EH (cell line): ENCODE measurements at places on chromosomes 7 and 10.

- no peak for DNase-seq
Observed at GRCh38 chr10:58568428-58568935, 55.8 kb downstream of the BICC1 start.

GRCh38 chr7:37173670-37174069 is 275.0 kb downstream of the ELMO1 start:
- no peak for DNase-seq

GRCh38 chr7:87359366-87359765 is 13.9 kb downstream of the CROT start:
- peak; percentile 50 for DNase-seq

GRCh38 chr10:119131512-119132240 is 27.8 kb downstream of the DENND10 start:
- DNase-seq: peak; percentile 43

GRCh38 chr7:86199881-86200614 is 443.7 kb upstream of the GRM3 start:
- no peak for DNase-seq

DNA sequence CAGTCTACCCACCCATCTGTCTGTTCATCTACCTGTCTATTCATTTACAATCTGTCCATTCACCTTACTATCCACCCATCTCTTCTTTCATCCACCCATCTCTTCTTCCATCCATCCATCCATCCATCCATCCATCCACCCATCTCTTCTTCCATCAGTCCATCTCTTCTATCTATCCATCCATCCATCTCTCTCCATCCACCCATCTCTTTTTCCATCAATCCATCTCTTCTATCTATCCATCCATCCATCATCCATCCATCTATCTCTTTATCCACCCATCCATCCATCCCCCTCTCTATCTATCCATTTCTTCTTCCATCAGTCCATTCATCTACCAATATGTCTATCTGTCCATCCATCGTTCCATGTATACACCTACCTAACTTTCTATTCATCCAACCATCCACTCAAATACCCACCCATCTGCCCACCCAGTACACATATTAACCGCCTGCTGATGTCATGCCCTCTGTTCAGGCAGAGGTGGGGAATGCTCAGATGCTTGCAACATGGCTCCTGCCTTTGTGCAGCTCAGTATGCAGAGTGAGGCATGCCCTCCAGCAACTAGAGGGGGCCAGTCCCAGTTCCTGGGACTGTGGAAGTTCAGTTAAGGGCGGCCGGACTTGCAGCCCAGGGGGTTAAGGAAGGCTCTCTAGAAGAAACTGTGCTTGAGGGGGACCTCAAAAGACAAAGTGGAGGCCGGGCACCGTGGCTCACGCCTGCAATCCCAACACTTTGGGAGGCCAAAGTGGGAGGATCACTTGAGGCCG is 11.3 kb upstream of the MLXIPL start:
- no peak for DNase-seq

- no peak for DNase-seq
Observed at GRCh38 chr10:103551619-103552602, 58.4 kb downstream of the NEURL1 start.

GRCh38 chr10:51700228-51700817 is 928 bp upstream of the CSTF2T start:
- no peak for DNase-seq

GRCh38 chr7:71854546-71855397 is 557.4 kb downstream of the CALN1 start:
- no peak for DNase-seq

DNA sequence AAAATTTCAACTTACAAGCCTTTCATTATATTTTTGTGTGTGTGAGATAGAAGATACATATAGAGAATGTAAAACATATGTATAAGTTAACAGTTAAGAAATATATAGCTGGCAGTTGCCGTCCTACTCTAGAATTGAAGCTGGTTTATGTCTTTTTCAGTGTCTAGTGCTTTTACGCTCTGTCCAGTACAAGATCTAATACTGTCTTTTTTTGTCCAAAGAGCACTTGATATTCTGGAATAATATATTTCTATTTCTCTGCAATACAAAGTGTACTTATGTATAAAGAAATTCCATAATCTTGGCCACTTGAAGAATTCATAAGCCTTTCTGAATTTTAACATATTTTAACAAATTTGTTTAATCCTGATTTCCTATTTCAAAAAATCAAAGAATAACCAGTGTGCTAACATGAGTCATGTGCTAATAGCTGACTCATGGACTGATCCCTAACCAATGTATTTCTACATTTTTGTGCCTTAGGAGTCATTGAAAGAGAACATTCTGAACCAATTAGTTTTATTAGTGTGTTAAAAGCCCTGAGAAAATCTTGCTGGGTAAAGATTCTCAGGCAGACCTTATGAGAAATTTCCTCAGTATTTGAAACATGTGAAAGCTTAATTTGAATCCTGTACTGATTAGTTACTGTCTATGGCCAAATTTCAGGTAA is 73.2 kb upstream of the CCAR1 start:
- DNase-seq: peak; percentile 94

DNA sequence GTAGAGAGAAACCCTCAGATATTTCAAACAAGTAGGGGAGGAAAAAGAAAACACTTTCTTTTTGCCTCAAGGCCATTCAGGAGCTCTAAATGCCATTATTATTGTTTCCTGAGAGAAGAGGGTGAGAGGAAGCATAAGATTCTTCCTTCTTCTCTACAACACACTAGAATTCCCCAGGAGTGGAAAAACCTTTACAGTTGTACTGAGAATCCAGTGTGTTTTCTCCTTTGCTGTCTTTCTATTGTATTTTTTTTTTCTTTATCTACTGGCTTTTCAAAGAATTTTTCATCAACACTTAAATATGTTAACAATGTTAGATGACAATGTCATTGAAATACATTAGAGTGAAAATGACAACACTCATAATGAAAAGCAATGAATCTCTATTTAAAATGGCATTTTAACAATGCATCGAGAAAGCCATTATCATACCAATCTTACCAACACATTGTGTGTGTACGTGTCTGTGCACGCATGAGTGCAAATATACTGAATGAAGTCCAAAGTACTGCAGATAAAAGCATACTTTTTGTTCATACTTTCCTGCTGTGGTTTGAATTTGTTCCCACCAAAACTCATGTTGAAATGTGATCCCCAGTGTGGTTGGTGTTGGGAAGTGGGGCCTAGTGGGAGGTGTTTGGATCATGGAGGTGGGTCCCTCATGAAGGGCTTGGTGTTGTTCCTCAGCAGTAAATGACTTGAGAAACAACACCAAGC is 24.2 kb upstream of the MACC1 start:
- DNase-seq: peak; percentile 59
